ENCODE measurements at places on chromosomes 13 and 19.

DNA sequence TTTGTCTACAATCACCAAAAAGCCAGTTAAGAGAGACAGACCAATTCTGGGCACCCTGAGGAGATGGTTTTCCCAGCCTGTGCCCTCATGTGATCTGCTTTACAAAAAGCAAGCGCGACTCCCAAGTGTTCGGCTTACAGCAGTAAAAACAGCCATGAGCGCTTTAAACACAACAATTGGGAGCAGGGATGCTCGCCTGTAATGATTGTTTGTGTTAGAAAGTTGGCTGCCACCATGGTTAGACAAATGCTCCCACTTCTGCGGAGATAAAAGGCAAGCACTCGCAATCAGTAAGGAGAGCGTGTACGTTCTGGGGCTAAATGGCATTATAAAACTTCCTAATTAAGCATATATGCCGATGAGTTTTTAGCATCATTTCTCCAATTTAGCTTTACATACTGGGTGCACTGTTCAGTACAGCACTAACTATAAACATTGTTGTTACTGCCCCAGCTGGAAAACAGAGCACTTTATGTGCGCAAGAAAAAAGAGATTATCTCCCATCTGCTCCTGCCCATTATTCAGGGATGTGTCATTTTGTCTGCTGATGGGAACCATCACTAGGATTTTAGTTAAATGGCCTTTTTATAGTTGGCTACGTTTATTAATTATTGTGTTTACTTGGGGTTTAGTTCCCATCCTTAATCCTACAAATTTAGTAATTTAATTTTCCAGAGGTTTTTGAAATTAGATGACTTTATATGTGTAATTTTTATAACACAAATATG lies 309.3 kb upstream of the MAB21L1 start:
- DNase-seq: no peak

DNA sequence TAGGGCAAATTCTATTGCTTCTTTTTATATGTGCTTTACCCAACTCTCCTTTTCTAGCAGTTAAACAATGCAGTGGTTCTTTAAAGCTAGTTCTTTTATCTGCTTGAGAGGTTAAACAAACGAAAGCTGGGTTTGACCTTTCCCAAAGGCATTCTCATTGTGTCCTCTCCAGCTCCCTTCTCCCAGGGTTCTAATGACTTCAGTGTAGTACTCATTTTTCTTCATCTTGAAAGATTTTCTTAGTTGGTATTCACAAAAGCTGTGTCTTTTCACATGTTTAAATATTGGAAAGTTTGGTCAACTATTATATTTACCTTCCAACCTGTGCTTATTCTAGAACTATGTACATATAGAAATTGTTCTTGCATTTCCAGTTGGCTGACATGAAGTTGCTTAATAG lies 1.5 kb downstream of the WASF3 start:
- no peak for DNase-seq

DNA sequence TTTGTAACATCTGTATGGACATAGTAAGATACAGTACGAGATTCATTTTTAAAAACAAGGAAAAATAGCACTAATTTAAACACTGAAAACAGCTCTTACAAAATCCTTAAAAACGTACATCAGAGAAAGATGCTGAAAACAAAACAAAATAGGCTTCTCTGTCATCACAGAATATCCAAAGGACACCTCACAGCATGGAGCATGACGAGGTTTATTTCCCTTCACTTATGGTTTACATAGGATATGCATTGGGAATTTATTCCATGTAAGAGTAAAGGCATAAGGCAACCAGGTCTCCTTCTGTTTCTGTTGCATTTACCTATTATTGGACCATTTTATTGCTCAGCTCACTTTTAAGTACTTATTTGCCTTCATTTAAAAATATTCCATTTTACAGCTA lies 3.0 kb downstream of the KCTD12 start:
- no peak for DNase-seq

DNA sequence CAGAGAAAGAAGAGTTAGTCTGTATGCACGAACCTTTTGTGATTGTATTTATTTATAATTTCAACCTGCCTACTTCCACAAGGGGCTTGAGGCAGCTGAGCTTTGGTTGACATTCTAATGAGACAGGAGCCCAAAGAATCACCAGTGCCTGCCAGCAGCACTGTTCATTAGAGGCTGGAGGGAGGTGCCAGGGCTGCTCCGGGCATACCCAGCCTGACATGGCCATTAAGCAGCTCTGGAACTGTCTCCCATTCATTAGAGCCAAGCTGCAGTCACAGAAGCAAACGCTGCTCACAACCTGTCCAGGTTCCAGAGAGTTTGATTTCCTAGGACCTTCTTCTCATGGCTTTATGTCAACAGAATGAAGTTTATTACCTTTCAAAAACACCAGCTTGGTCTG lies 425.5 kb downstream of the RFC3 start:
- no peak for DNase-seq

DNA sequence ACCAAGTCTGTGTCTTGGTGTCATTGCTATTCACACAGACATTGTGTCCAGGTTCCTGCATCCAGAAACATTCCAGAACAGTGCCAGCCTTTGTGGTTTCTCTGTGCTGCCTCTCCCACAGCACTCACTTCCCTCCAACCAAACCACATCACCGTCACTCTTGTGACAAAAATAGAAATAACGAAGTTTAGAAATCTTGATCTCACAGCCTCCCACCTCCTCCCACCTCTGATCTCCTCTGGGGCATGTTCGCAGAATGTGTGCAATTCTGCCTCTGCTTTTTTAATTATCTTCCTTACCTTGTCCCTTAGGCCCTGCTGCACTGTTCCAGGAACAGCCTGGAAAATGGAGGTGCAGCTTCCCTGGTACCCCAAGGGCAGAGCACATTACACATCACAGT lies 8.7 kb upstream of the SERPINE3 start:
- no peak for DNase-seq

GRCh38 chr19:6260912-6261650 lies 18.7 kb downstream of the MLLT1 start:
- DNase-seq: no peak

DNA sequence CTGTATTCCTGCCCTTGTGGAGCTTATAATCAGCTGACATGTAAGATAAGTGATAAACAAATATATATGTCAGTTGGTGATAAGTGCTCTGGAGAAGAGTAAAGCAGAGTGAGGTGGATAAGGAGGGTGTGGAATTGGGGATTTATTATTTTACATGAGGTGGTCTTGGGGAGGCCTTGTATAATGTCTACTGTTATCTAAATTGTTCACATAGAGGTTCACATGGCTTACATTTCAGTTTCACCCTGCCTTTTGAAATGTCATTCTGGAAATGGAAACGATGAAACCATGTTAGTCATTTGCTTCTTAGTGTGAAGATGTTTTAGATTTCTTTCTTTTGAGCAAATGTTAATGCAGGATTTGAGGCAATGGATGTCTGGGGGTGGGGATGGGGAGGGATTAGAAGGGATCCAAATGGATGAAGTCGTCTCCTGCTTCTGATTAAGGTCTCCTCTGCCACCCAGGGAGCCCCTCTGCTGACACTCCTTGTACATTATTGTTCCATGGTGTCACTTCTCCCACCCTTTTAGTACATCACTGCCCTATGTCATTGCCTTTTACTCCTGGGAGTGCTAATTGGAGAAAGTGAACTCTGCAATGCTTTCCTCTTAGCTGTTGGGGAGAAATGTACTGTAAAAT lies 14.0 kb downstream of the B3GLCT start:
- no peak for DNase-seq

DNA sequence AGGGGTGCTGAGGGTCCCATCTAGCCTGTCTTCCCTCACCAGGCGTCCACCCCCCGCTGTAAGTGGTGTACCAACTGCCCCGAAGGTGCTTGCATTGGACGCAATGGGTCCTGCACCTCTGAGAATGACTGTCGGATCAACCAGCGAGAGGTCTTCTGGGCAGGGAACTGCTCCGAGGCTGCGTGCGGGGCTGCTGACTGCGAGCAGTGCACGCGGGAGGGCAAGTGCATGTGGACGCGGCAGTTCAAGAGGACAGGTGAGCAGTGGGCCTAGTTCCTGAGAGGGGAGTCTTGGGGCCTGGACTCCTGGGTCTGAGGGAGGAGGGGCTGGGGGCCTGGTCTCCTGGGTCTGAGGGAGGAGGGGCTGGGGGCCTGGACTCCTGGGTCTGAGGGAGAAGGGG lies 27.8 kb downstream of the CNFN start:
- no peak for DNase-seq

DNA sequence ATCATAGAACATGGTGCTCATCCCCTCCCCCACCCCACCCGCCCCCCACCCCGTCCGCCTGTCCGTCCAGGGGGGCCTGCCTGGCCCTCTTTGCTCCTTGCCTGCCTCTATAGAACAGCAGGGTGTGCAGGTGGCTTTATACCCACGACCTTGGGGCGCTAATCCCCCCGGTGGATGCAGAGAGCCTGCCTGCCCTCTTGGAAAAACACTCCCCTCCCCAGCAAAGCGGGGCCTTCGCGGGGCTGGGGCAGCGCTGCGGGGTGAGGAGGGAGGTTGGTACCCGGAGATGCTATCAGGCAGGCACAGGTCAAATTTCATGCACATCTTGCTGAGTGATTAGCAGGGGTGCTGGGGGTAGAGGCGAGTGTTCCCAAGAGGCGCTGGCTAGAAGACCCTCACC lies 21.9 kb downstream of the RFX1 start:
- no peak for DNase-seq

GRCh38 chr19:19554074-19555023 lies 16.3 kb downstream of the CILP2 start:
- no peak for DNase-seq

GRCh38 chr19:12880551-12881171 lies 588 bp downstream of the DNASE2 start:
- DNase-seq: no peak

DNA sequence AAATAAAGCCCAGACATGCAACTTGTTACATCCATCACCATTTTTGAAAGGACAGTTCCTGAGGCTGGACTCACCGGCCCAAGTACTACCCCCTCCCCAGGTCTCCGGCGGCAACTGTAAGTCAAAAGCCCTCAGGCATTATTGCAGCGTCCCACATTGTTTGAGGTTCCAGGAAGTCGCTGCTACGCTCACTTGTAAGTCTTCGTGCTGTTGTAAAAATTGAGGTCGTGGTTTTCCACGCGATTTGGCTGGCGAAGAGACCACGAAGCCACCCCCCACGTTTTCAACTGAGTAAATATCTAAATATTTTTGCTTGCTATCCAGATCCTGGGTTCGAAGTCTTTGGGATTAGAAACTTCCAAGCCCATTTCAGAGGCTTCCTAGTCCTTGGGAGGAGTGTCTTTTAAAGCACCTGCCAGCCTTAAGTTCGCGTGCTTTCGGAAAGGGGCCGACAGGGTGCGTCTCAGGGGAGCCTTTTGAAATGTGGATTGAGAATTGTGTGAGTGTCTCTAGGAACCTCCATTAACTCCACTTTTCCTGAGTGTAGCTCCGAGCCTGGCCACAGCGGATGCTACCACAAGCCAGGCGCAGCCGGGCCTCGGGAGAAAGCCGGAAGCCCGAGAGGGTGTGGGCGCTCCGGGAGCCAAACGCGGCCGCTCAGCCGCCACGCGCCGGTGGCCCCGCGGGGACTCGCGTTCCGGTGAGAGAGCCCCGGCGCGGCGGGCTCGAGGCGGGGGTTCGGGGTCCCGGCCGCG lies 434 bp upstream of the FNDC3A start:
- peak; percentile 68 for DNase-seq

DNA sequence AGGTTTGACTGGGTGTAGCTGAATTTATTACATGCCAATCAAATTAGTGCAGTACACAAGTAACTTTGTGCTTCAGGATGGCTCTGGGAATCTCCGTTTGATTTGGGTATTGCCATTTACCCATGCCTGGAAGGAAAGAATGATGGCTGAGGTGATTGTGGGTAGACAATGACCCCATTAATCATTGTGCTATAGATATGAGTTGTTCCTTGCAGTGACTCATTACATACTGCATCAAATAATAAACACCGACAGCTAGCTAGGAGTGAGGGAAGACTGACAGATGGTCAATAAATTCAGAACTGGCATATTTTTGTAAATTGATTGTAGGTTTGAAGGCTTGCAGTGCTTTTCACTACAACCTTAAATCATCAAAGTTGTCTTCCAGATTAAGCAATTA lies 1069.5 kb downstream of the DIAPH3 start:
- no peak for DNase-seq

- no peak for DNase-seq
Observed at GRCh38 chr19:51319649-51320279, 8.3 kb downstream of the IGLON5 start.

- DNase-seq: no peak
Observed at GRCh38 chr13:112842343-112842856, 126.6 kb upstream of the MCF2L start.

DNA sequence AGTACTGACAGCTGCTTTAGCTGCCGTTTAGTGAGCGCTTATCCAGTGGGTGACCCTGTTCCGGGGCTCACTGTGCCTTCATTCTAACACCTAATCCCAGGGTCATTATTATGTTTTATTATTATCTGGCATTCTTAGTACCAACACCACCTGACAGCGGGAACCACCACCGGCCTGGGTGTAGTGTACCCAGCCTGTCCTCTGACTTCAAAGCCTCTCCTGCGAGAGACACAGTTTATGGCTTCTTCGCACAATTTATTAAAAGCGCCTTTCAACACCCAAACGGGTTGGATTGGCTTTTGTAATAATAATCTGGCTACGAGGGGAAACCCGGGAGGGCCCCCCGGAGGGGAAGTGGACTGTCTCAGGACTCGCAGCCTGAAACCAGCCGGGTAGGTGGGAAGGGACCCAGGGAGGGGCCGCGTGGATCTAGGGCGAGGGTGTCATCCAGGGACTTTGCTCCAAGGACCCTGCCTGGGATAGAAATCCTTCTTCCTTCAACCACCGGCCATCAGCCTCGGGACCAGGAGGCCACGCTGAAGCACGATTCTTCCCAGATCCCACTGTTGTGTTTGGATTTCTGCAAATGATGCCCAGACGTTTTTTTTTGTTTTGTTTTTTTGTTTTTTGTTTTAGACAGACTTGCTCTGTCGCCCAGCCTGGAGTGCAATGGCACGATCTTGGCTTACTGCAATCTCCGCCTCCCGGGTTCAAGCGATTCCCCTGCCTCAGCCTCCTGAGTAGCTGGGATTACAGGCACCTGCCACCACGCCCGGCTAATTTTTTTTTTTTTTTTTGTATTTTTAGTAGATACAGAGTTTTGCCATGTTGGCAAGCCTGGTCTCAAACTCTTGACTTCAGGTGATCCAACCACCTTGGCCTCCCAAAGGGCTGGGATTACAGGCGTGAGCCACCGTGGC lies 1.6 kb upstream of the ZBTB7A start:
- DNase-seq: no peak

DNA sequence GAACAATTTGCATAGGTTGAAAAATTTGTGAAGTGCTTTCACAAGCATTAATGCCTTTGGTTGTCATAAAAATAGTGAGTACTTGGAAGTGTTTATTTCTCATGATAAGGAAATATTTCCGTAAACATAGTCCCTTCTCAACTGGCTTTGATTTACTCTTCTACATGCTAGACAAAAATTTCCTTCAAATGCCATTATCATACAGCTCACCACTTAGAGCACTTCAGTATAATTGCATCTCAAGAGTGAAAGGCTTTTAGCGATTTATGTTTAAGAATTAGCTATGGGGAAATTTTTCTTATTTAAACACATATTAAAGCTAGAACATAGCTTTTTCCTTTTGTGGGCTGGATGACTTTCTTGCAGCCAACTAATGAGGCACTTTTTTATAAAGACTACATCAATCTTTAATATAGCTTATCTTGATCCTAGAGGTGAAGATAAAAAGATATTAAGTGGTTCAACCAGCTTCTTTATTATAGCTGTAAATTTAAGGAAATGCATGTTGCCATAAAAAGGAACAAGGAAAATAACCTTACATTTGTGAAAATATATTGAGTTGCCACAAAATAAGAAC lies 656.8 kb downstream of the SLITRK6 start:
- no peak for DNase-seq
